ENCODE measurements at places on chromosomes 7 and 10.

GRCh38 chr7:117995850-117996650, 122.8 kb upstream of the CTTNBP2 start:
- no peak for DNase-seq

GRCh38 chr7:47181746-47182361, 400.1 kb downstream of the TNS3 start:
- DNase-seq, result no peak

GRCh38 chr7:78521961-78522360, 723.4 kb downstream of the PHTF2 start:
- no peak for DNase-seq

DNA sequence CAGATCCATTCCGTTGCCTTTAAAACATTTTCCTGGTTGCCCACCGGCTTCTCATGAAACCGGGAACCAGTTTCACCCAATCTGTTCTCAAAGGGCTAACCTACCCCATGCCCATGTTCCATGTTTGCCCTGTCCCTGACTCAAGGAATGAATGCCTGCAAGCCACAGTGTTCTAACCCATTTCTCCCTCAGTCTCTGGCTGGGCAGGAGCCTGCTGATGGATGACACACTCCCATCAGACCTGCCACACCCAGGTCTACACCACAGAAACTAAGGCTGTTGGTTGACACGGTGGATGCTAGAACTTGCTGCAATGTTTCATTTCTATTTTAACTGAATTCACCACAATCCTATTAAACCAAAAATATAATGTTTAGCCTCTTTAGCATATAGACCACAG, 15.6 kb downstream of the CLRN3 start:
- no peak for DNase-seq

DNA sequence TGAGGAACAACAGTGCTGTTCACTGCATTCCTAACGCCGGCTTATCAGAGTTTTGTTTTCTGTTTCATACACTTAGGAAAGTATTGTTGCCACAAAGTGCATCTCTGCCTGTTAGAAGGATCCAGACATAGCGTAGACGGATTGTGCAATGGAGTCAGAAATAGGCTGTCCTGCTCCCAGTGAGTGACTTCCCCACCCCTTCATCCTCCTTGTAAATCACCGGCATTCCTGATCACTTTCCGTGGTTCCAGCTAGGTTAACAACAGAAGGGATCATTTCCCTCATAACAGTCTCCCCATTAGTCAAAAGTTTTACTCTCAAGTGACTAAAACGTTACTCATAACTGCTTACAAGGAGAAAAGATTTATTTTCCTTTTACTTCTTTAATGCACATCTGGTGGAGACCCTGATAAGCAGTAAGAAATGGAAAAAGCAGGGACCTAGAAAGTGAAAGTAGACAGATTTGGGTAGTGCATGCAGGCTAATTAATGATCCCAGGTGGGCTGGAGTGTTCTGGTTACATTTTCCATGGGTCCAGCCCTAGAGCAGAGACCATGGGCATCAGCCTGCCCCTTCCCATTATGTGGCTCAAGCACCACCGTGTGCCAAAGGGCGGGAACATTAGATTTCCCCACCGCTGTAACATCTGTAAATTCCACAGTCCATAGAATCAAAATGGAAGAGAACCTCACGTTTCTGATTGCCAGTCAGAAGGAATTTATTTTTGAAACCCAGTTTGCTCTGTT, 395.1 kb upstream of the GALNT17 start:
- peak; percentile 26 for DNase-seq

DNA sequence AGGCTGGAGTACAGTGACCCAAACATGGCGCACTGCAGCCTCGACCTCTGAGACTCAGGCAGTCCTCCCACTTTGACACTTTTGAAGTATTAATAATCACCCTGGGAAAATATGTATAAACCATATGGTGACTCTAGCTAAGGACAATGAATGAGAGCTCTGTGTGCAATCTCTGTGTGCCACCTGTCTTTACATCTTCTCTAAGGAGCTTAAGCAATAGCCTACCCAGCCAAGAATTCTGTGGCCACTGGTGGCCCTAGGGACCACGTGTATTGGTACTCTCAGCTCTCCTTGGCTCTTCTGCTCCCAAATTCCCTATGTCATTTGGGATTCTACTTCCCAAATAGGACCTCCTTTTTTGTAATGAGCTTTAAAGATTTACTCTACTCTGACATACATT, 23.7 kb downstream of the FGF8 start:
- no peak for DNase-seq

- DNase-seq, result no peak
These were observed 299.5 kb downstream of the ELMO1 start for GRCh38 chr7:37149051-37149772.

DNA sequence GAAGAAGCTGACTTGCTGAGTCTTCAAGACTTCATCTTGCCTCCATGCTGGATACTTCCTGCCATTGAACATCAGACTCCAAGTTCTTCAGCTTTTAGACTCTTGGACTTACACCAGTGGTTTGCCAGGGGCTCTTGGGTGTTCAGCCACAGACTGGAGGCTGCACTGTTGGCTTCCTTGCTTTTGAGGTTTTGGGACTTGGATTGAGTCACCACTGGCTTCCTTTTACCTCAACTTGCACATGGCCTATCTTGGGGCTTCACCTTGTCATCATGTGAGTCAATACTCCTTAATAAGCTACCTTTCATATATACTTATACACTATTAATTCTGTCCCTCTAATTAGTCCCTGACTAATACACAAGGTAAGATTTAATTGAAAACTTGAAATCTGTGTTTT, 361.7 kb upstream of the SEMA3C start:
- DNase-seq, result no peak

DNA sequence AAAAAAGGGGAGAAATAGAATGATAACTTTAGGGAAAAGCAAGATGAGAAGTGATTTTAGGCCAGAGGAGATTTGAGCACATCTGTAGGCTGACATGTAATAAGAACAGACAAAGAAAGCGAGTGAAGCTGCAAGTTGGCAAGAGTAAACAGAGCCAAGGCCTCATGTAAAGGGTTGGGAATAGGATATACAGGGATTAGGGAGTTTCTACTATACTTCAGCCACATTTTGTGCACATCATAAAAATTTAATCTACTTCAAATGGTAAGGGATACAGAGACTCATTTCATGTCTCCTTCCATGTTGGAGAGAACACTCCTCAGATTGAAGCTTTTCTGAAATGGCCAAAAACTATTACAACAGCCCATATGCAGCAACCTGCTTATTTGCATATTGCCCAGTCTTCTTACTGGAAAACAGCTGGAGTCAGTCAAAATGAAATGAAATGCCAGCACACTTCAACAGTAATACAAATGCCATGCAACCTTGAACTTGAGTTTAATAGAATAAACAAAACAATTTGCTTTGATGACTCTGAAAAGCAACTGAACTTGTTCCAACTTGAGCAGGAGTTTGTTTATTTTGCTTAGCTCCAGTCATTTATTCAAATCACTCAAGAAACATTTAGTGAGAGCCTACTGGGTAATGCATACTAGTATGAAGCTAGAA, 49.9 kb downstream of the NRCAM start:
- DNase-seq, result peak; percentile 11

DNA sequence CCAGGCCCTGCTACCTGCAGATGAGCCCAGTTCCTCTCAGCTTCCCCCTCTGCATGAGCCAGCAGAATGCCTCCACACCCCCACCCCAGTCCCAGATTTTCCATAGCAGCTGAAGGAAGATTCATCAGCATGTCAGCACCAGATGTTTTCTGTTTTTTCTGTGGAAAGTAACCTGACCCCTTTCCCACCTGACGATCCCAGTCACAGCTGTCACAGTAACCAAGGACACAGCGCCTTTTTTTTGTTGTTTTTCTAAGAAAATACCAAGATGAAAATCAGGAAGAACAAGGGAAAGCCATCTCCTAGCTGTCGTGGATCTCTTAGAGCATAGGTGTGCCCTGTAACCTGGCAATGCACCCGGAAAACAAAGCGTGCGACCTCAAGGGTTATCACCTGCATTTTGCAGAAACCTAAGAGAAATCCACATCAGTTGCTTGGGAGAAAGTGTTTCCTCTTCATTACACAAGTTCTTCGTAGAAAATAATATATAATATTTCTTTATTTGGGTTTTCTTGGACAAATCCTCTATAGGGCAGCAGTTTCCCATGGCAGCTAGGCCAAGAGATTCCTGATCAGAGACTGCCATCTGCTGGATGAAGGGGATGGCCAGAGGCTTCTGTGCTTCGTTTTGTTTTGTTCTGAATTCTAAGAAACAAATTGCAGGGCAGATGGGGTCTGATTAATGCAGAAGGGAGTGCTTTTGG, 401.9 kb downstream of the TNS3 start:
- DNase-seq, result peak; percentile 38

DNA sequence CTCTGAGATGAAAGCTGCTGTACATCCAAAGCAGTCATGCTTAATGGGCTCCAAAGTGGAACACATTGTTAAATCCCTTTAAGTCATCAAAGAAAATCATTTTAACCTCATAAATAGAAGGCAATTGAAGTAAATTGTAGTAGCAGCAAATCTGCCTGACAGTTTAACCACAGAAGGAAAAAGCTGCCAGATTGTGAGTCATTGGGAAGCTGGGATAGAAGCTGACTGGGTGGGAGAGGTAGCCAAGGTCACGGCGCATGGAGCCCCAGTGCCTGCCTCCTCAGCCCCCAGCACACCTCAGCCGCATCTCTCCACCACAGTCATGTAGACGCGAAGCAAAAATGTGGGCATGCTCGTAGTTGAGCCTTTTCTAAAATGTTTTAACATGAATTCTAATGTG, 44.0 kb downstream of the TARP start:
- DNase-seq, result no peak
